IMR-90 (cell line): ENCODE measurements at places on chromosomes 12 and 14. TPM values are rescaled to one million over a fixed set of nuclear protein-coding genes. Genes with fewer than 3 reads are reported as not detected.

Gene RD3L
- not detected in 2 replicates for total RNA-seq

Gene PMEL
- total RNA-seq: 1.4 and 1.7 TPM in 2 replicates

Gene GYS2
- not detected in 2 replicates for total RNA-seq

Gene A2ML1
- total RNA-seq: not detected in 2 replicates

Gene METTL25
- 3.0 and 5.8 TPM in 2 replicates for total RNA-seq

Gene RNF10
- 43.0 and 44.4 TPM in 2 replicates for total RNA-seq

Gene PRKD1
- 12.8 and 12.9 TPM in 2 replicates for total RNA-seq

Gene SIX6
- not detected in 2 replicates for total RNA-seq

Gene SERPINA5
- not detected in 2 replicates for total RNA-seq

Gene ANKS1B
- total RNA-seq: 0.18 and 0.56 TPM in 2 replicates

Gene RDH16
- total RNA-seq: not detected in 2 replicates

Gene AVPR1A
- total RNA-seq: not detected in 2 replicates

Gene COCH
- 0.18 and 0.28 TPM in 2 replicates for total RNA-seq

Gene FGD4
- 8.8 and 10.3 TPM in 2 replicates for total RNA-seq

Gene TMEM132C
- not detected in 2 replicates for total RNA-seq
